ENCODE measurements at places on chromosomes 1 and 21.
A peak's percentile ranks its signal among the peaks of the same experiment; 100 is the strongest.

- DNase-seq: no peak
These were observed 63.5 kb upstream of the KIAA1614 start for GRCh38 chr1:180849031-180849775.

DNA sequence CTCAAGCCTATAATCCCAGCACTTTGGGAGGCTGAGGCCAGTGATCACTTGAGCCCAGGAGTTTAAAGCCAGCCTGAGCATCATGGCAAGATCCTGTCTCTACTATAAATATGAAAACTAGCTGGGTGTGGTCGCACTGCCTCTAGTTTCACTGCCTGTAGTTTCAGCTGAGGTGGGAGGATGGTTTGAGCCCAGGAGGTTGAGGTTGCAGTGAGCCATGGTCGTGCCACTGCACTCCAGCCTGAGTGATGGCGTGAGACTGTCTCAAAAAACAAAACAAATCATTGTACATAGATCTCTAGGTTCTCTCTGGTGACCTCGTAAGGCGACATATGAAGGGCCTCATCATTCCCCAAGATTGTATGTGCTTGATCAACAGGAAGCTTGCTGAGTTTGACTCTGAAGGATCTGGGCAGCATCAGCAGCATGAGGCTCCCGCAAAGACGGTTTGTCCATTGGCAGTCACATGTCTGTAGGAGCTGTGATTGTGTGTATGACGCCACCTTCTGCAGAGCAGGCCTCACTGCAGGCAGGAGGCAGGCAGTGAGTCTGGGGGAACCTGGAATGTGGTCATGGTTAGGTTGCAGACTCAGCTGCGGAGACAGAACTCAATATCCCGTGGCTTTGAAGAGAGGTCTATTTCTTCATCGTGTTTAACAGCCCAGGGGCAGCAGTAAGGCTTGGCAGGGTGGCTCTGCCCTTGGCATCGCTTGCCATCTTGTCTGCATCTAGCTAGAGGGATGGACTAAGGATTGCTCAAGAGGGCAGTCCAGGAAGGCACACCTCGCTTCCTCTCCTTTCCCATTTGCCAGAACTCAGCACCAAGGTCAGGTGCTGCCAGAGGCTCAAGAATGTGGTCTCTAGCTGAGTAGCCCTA, 14.0 kb downstream of the ATP5PO start:
- no peak for DNase-seq

DNA sequence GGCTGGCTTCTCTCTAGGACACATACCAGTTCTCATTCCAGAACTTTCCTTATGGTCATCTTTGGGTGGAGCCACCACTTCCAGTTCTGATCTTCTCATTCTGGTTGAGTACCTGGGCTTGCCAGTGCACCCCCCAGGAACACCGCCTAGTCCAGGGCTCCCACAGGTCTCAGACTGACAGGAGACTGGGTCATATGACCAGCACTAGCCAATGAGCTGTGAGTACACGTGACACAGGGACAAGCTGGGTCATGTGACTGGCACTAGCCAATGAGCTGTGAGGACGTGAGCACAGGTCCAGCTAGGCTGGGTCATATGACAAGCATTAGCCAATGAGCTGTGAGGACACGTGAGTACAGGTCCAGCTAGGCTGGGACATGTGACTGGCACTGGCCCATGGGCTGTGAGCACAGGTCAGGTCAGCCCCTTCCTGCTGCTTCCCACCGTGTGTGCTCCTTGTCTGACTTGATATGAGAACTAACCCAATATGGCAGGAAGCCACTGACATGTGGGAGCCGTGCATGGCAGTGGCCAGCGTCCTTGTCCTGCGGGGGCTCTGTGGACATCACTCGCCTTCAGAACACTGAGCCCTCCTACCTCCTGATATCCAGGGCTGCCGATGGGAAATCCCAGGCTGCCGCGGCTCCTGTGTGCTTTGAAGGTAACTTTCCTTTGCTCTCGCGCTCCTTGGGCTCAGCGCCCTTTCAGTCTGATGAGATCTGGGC, 22.7 kb downstream of the KRTAP10-1 start:
- DNase-seq: peak; percentile 59

DNA sequence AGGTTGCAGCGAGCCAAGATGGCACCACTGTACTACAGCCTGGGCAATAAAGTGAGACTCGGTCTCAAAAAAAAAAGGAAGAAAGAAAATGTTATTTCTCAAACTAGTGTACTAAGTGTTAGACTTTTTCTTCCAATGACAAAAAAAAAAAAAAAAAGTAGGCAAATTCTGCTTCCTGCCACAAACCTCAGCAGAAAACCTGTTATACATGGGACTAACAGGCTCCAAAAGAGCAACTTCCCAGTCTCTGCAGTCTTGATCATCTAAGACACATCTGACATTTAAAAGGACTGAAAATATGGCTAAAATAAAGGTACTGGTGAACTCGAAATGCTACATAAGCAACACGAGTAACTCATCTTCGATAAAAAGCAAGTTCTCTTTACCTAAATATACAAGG, 59.6 kb downstream of the HSF2BP start:
- DNase-seq: no peak
